Activated T-cell treated with anti-CD3 and anti-CD28 coated beads, Interleukin-2, amount 50 U/mL, for 72 hours (primary cell): ENCODE measurements at places on chromosomes 11 and 22. TPM values are rescaled to one million over a fixed set of nuclear protein-coding genes. Genes with fewer than 3 reads are reported as not detected.

DNA sequence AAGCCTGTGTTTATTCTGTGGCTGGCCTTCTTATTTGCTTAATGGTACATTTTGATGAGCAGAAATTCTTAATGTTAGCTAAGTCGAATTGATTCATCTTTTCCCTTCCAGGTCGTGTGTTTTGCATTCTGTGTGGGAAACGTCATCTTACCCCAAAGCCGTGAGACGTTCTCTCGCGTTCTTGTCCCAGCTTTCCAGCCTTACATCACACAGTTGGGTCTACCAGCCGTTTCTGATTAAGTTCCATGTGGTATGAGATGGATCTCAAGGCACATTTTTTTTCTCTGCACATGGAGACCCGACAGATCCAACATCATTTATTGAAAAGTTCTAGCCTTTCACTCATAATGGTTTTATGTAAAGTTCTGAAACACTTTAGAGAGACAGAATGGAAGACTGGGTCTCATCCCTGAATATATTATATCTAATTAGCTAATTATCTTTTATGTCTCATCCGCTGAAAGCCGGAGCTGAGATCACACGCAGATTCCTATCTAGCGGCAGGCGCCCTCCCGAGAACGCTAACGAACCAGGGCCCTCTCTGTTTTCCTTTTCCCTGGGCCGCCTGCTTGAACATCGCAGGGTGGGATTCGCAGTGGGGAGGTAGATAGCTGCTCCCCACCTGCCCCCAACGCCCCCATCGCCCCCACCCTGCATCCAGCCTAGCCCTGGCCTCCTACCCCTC lies 1162.2 kb downstream of the BRD1 start:
- H3K27me3 ChIP-seq, result no peaks in the 10 kb centered on the region
- H3K4me1 ChIP-seq, result no peaks in the 10 kb centered on the region
- no peak for DNase-seq
- no peak overlapping the region for H3K27ac ChIP-seq

DNA sequence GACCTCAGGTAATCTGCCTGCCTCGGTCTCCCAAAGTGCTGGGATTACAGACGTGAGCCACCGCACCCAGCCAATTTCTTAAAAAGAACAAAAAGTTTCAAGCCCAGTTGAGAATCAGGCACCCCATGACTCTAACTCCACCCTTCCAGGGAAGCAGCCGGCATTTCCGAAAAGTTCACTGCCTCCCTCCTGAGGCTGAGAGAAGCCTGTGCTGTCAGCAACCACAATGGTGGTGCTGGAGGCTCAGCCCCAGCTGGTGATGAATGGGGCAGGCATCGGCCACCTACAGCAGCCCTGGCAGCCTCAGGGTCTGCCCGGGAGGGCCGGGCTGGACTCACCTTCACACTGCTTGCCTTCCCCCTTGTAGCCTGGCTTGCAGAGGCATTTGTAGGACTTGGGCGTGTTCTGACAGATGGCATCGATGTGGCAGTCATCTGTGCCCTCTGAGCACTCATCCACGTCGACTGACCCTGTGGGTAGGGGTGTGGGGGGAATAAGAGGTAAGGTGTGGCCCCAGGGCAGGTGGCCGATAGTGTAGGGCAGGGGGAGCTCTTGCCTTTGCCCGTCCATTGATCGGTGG lies 4.3 kb downstream of the SCUBE1 start:
- no peak overlapping the region for H3K4me3 ChIP-seq
- H3K27me3 ChIP-seq, result peaks cover 27% of the 10 kb centered on the region
- H3K36me3 ChIP-seq, result no peaks in the 10 kb centered on the region
- DNase-seq, result no peak

MEI1 gene
- total RNA-seq, result 72.3 TPM

GRCh38 chr11:45383224-45383623 lies 97.1 kb upstream of the SYT13 start:
- no peaks in the 10 kb centered on the region for H3K4me1 ChIP-seq
- no peak for DNase-seq
- peaks cover 14% of the 10 kb centered on the region for H3K27me3 ChIP-seq
- H3K4me3 ChIP-seq, result no peak overlapping the region

DNA sequence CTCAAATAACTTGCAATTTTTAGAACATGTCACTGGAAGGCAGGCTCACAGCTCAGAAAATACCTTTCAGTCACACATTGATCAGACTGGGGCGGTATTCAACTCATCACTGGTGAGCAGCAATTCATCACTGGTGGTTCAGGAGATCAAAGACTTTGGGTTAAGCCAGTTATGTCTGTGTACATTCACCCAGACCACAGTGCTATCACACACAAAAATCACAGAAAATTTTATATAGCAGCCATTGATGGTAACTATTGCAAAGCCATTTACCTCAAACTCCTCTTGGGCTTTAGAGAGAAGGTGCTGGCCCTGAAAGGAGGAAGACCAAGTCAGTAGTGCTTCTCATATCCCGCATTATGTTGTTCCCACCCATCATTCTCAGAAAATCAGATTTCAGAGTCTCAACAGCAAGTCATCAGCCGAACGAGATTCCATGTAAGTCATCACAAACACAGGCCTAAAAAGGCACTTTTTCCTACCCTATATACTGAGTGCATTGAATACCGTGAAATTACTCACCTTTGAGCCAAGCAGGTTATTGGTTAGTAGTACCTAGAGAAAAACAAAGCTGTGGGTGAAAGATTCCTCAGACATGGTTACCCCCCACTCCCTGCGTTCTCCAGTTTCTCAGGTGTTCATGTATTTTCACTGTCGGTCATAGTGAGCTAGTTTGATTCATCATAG lies 14.0 kb upstream of the WDR74 start:
- peaks cover 45% of the 10 kb centered on the region for H3K36me3 ChIP-seq
- peak overlapping the region; percentile 98 for H3K27ac ChIP-seq
- H3K4me3 ChIP-seq, result peak overlapping the region; percentile 96
- no peaks in the 10 kb centered on the region for H3K27me3 ChIP-seq

DNA sequence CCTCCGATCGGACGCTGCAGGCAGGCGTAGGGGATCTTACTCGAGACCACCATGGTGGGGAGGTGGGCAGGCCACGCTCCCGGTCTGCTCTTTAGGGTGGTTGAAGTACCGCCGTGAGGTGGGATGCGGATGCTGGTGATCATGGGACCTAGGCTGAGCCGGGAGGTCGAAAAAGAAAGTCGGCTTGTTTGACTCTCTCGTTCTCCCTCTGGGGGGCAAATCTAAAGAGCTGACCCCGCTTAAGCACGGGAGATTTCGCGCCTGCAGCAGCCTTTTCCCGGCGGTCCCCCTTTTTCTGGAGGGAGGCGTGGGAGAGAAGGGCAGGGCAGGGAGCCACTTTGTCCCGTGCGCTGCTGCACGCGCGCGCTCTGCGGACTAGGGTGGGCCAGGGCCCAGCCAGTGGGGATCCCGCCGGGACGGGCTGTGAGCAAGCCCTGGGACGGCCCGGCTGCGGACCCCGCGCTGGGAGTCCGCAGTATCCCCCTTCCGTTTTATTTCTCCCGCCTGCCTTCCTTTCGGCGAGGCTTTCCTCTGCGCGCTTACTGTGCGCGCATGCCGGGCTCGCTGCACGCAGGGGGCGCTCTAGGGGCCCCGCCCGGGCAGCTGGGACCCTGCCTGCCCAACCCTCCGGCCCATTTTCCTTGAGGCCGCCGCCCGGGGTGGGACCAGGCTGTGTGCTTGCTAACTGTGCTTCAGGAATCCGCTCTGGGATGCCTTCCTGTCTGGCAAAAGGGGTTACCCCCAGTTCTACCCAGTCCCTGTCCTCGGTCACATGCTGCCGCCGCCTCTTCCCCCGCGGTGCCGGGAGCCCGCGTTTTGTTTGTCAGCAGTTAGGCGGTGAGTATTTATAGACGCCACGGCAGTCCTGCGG lies 81.0 kb downstream of the PRR5L start:
- H3K4me1 ChIP-seq, result peaks cover 33% of the 10 kb centered on the region
- peak overlapping the region; percentile 98 for H3K27ac ChIP-seq
- DNase-seq, result peak; percentile 67

FZD4 gene
- 0.31 TPM for total RNA-seq

GRCh38 chr11:38402063-38402462 lies 1804.0 kb upstream of the RAG2 start:
- DNase-seq, result no peak
- no peak overlapping the region for H3K27ac ChIP-seq
- no peak overlapping the region for H3K4me3 ChIP-seq
- no peaks in the 10 kb centered on the region for H3K4me1 ChIP-seq

NLRP10 gene
- total RNA-seq, result not detected

GAL gene
- 0.53 TPM for total RNA-seq

DNA sequence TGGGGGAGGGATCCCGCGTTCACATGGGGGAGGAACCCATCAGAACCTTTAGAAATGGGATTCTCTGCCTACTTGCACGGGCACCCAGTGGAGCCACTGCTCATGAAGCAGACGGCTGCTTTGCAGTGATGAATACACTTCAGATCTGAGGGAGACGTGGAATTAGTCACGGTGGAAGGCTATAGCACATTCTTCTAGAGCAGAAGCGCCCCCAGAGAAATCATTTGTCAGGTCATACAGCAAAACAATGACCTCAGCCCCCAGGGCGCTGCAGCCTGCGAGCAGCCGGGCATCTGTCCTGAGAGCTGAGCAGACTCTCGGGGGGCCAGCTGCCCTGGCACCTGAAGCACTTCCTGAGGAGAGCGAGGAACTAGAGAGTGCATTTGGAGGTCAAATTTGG lies 12.7 kb downstream of the TP53AIP1 start:
- H3K36me3 ChIP-seq, result no peaks in the 10 kb centered on the region
- no peak overlapping the region for H3K4me3 ChIP-seq
- H3K27me3 ChIP-seq, result peaks cover 13% of the 10 kb centered on the region
- DNase-seq, result no peak
- H3K4me1 ChIP-seq, result peaks cover 18% of the 10 kb centered on the region

MGAT3 gene
- 2.6 TPM for total RNA-seq

- no peak for DNase-seq
- no peaks in the 10 kb centered on the region for H3K4me1 ChIP-seq
- H3K27me3 ChIP-seq, result no peaks in the 10 kb centered on the region
- no peak overlapping the region for H3K4me3 ChIP-seq
- H3K27ac ChIP-seq, result no peak overlapping the region
These were observed 689.7 kb downstream of the TBC1D22A start for GRCh38 chr22:47452184-47452583.

SMIM35 gene
- total RNA-seq, result 0.67 TPM

DNA sequence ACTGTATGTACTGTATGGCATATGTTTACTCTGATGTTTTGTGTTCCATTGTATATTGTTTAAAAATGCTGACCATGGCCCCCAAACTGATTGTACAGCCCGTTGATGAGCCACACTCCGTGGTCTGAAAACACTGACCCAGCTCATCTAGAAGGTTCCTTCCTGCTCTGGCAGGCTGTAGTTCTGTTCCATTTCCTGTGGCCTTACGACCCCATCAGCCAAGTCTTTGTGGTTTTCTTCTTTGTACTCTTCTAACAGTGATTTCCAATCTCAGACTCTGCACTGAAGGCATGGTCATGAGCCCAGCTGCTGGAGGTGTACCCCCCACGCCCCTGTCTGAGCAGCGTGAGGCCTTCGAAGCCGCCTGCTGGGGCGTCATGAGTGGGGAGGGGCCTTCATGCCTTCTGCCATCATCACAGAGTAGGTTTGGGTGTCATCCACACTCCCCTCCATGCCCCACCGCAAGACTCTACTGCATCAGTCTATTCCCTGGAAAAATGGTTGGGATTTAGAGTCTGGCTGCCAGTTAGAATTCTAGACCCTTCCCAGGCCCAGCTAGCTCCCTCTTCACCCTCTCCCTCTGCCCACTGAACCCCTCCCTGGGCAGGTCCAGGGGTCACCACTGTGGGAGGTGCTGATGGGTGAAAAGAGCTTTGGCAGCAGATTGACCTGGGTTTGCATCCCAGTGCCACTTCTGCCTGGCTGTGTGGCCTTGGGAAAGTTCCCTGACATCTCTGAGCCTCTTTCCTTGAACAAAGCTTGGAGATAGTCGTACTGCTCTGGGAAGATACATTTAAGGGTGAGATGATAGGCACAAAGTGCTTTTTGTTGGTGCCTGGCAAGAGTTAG lies 11.3 kb upstream of the C11orf96 start:
- no peaks in the 10 kb centered on the region for H3K36me3 ChIP-seq
- DNase-seq, result no peak
- peaks cover 6% of the 10 kb centered on the region for H3K4me1 ChIP-seq
- no peak overlapping the region for H3K4me3 ChIP-seq
- no peak overlapping the region for H3K27ac ChIP-seq
- H3K27me3 ChIP-seq, result peaks cover 12% of the 10 kb centered on the region

DNA sequence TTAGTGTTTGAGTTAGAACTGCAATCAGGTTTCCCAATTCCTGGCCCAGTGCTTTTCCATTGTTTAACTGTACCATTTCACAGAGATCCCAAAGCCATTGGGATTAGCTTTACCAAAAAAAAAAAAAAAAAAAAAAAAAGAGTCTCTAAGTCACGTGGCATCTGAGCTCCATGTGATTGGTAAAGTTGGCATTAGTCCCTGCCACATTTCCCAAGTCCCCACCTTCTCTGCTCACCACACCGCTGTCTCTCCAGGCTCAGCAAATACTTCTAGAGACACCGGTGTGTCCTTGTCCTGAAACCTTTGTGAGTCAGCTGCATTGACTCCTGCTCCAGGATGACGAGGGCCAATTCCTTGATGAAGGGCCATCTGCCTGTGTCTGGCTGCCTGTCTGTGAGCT lies 305.3 kb downstream of the KIRREL3 start:
- H3K36me3 ChIP-seq, result no peaks in the 10 kb centered on the region
- no peak overlapping the region for H3K4me3 ChIP-seq
- H3K27ac ChIP-seq, result no peak overlapping the region
- DNase-seq, result no peak

DNA sequence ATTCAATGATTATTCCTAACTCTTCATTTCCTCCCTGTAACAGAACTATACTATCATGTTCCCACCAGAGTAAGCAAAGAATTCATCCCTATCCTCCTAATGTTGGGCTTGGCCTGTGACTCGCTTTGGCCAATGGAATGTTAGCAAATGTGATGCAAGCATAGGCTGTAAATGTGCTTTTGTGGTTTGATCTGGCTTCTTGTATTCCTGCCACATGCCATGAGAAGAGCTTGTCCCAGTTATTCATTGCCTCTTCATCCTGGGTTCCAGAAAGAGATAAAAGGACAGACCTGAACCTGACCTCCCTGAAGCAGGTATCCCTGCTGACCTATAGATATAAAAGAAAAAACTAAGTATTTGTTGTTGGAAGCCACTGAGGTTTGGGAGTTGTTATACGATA lies 51.0 kb downstream of the SYTL2 start:
- H3K27me3 ChIP-seq, result no peaks in the 10 kb centered on the region
- peaks cover 2% of the 10 kb centered on the region for H3K36me3 ChIP-seq
- DNase-seq, result no peak
- H3K4me3 ChIP-seq, result no peak overlapping the region

DNA sequence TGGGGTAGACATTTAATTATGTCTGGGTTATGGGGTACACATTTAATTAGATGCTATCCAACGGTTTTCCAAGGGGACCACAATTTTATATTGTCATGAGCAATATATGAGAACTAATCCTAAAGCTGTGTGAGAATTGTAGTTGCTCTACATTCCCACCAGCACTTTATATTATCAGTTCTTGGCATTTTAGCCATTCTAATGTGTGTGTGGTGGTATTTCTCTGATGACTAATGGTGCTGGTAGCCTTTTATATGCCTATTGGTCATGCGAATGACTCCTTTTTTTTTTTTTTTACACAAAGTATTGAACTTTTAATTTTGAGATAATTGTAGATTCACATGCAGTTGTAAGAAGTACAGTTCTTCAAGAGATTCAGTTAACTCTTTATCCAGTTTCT lies 26.2 kb downstream of the TMEM135 start:
- no peak overlapping the region for H3K27ac ChIP-seq
- no peaks in the 10 kb centered on the region for H3K27me3 ChIP-seq
- H3K4me1 ChIP-seq, result no peaks in the 10 kb centered on the region
- DNase-seq, result no peak
- H3K4me3 ChIP-seq, result no peak overlapping the region

CNTN5 gene
- total RNA-seq, result not detected
